ENCODE measurements at places on chromosomes 12 and 14.

GRCh38 chr12:103645202-103645601 is 58.1 kb downstream of the STAB2 start:
- peak; percentile 19 for DNase-seq

GRCh38 chr12:8493084-8493483 is 20.2 kb upstream of the CLEC4D start:
- DNase-seq, result peak; percentile 11

DNA sequence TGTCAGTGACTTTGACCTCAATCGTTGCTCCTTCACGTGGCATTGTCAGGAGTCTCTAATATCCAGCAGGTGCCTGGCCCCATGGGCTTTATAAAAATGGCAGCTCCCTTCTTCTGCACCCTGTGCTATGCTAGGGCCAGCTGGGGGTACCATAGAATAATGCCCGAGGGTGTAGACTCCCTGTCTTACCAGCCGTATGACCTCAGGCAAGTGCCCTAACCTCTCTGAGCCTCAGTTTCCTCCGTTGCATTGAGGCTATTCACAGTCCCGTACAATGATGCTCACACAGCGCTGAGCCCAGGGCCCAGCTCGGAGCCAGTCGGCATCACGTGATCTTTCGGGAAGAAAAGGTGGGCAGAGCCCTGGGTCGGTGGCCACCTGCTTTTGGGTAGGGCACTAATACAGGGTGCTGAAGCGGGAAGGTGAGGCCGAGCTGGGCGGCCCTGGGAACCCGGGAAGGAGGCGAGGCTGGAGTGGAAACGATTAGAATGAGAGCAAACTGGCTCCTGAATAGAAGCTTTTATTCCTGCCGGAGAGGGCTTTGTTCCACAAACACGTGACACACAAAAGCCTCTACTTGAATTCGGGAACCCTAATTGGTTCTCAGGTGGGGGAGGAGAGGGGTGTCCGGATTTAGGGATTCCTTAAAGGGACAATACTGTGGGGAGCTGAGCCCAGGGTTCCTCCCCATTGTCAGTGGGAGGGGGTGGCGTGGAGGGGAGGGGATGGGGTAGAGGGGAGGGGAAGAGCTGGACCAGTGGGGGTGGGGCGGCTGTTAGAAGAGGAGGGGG is 19.9 kb upstream of the MSI1 start:
- DNase-seq, result no peak

DNA sequence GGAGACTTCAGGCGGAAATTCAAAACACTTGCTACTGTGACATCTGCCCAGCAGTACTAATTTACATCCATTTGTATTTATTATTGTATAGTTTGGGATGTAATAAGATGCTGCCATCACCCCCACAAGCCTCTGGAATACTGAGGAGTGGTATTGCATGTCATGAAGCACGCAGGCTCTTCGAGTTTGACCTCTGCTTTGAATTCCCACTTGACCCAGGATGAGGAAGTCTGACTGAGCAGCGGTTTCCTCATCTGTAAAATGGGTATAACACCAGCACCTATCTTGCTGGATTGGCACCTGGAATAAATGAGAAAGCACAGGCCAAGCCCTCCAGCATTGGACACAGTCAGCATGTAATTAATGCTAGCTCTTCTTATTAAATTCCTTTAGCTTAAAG is 116.0 kb upstream of the DIO3 start:
- no peak for DNase-seq

DNA sequence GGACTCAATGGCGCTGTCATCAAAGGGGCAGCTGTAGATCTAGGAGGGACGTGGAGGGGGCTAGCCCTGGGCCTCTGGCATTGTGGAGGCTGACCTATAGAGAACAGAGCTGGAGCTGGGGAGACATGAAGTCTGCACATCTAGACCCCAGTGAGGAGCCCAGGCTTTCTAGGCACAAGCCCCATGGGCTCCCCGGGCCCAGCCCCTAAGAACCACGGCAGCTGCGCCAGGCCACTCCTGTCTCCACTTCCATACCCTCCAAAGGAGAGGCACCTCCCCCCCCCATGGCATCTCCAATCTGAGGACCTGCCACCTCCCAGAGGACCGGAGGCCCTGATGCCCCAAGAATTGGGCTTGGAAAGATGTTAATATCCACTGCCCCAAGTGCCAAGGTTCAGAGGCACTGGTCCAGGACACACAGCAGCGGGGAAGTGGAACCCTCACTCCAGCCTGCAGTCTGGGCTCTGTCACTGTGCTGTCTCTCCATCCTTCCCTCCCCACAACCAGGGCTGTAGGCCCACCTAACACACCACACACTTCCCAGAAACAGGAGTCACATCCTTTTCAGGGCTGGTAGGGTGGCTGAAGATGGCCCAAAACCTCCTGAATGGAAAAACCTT is 4.5 kb downstream of the ANKRD9 start:
- no peak for DNase-seq

GRCh38 chr12:50845021-50845647 is 2.4 kb downstream of the TMPRSS12 start:
- DNase-seq, result no peak

GRCh38 chr12:77560714-77561113 is 270.0 kb upstream of the NAV3 start:
- DNase-seq, result no peak

- DNase-seq, result no peak
Observed at GRCh38 chr12:105935106-105935505, 203.6 kb downstream of the NUAK1 start.

- DNase-seq, result no peak
Observed at GRCh38 chr12:92226071-92226661, 80.5 kb upstream of the BTG1 start.

GRCh38 chr12:94327809-94328208 is 131.9 kb downstream of the CEP83 start:
- DNase-seq, result no peak

DNA sequence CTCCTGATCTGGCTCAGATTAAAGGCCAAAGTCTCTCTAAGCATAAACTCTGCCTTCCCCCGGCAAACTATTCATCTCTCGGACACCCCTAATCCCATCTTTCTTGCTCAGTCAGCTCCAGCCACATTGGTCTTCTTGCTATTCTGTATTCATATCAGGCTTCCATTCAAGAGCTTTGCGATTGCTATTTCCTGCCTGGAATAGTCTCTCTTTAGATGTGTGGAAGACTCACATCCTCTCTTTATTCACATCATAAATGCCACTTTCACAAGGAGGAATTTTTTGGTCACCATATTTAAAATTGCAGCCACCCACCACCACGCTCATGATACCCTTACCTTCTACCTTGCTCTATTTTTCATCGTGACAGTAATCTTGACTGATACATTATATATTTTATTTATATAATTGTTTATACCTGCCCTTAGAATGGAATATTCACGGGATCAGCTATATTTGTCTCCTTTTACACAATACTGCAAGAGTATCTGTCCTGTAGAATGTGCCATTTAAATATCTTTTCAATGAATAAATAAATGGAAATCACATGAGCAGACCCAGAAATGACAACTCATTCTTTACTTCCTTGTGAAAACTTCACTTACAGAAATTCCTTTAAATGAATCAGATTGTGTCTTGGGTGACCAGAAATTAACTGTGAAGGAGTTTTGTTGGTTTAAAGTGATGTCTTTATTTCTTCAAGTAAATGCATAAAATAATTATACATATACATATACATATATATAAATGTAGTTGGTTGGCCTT is 780.6 kb upstream of the FLRT2 start:
- DNase-seq, result no peak

DNA sequence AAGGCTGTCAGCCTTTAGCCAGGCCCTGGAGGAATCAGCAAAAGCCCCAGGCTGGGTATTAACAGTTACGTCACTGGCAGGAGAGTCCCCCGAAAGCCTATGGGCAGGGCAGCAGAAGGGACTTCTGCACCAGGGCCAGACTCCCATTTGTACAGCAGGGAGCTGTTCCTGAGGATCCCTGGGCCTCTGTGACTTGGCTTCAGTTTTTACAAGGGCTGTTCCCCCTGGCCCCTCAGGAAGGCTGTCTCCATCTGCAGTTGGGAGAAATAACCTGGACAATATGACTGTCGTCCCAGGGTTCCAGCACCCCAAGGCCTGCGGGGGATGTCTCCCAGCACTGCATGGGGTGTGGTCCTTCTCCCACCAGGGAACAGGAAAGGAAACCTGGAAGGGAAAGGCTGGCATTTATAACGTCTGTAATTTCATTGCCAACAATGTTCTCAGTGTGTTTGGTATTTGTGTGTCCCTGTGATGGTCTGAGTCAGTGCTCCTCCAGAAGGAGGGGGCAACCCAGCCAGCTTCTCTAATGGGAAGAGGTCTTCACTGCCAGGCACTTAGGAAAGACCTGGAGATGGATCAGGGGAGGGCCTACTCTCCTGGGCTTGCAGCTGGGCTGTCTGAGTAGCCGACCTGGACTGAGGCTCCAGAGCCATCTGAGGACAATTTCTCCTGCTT is 42.4 kb downstream of the ERH start:
- peak; percentile 35 for DNase-seq

GRCh38 chr12:99042226-99042625 is 397.1 kb downstream of the APAF1 start:
- no peak for DNase-seq

GRCh38 chr14:59277659-59278058 is 89.2 kb downstream of the DAAM1 start:
- no peak for DNase-seq

DNA sequence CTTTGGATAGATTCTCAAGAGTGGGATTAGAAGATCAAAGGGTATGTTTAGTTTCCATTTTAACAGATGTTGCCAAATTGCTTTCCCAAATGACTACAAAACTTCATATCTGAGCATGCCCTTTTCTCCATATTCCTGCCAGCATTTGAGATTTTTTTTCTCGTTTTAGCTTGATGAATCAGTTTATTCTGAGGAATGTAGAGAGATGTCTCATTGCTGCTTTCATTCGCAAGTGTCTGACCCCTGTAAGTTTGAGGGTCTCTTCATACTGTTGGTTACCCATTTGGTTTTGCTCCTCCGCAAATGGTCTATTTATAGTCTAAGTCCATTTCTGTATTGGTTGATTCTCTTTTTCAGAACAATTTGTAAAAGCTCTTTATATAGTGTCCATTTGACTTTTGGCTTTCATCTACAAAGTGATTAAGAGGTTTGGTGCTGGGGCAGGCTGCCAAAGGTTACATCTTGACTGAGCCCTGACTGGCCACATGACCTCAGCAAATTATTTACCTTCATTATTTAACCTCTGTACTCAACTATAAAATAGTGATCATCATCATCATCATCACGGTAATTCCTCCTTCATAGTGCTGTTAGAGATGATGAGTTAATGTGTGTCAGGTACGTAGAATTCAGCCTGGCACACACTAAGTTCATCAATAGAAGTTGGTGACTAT is 33.6 kb downstream of the HCAR2 start:
- no peak for DNase-seq

GRCh38 chr12:54981796-54982195 is 2.8 kb downstream of the TESPA1 start:
- no peak for DNase-seq

DNA sequence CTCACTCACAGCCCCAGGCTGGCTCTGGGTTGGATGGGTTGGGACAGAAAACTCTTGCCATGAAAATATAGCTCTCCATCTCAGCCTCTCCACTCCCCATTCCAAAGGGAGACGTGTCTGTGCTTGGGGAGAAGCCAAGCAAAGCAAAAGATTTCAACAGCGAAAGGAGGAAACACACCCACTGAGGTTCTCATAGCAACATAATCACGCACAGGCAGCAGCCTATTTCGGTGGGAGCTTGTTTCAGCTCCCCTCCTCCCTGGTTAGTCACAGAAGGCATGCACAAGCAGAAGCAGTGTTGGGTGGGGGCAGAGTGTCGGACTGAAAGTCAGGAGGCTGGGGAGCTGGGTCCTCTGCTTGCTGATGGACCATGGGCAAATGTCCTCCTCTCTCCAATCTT is 1.9 kb upstream of the PRMT8 start:
- no peak for DNase-seq
